ENCODE measurements at places on chromosomes 2 and 18.

DNA sequence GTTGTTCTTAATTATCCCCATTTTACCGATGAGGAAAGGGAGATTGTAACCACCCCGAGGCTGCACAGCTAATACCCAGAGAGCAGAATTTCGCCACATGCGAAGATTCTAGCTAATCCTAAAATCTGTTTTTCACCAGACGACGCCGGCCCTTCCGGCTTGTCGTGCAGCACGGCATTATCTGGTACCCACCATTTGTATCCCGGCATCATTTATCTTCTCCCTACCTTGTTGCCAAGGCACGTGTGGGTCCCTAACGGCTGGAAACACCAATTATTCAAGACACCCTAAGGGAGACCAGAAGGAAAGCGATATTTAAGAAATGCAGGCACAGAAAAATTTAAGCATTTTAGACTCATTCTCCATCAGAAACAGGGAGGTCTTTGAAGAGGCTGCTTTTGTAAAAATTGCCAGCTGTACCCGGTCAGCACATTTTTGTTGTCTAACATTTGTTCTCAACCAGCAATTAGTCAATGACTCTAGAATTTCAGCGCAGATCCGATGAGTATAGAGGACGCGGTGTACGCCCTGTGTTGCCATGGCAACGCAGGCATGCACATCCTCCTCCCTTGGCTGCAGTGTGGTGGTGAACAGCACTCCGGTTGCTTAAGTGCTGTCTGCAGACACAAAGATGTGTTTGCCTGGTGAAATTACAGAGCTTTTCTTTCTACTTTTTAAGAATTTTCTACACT is 111.6 kb downstream of the AGAP1 start:
- no peak for DNase-seq

- DNase-seq, result no peak
Measured at GRCh38 chr2:31205186-31205585, 12.1 kb downstream of the CAPN14 start.

- DNase-seq, result no peak
Measured at GRCh38 chr2:196759378-196759706, 40.1 kb downstream of the GTF3C3 start.

DNA sequence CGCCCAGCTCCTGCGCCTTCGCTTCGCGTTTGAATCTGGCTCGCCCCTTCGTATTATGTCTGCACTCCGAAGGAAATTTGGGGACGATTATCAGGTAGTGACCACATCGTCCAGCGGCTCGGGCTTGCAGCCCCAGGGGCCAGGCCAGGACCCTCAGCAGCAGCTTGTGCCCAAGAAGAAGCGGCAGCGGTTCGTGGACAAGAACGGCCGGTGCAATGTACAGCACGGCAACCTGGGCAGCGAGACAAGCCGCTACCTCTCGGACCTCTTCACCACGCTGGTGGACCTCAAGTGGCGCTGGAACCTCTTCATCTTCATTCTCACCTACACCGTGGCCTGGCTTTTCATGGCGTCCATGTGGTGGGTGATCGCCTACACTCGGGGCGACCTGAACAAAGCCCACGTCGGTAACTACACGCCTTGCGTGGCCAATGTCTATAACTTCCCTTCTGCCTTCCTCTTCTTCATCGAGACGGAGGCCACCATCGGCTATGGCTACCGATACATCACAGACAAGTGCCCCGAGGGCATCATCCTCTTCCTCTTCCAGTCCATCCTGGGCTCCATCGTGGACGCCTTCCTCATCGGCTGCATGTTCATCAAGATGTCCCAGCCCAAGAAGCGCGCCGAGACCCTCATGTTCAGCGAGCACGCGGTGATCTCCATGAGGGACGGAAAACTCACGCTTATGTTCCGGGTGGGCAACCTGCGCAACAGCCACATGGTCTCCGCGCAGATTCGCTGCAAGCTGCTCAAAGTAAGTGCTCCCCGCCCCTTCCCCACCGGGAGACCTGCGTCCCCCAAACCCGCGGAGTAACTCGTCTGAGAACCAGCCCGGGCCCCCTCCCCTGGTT is 453 bp downstream of the KCNJ3 start:
- no peak for DNase-seq

- no peak for DNase-seq
Measured at GRCh38 chr2:128425216-128425615, 106.5 kb upstream of the HS6ST1 start.

DNA sequence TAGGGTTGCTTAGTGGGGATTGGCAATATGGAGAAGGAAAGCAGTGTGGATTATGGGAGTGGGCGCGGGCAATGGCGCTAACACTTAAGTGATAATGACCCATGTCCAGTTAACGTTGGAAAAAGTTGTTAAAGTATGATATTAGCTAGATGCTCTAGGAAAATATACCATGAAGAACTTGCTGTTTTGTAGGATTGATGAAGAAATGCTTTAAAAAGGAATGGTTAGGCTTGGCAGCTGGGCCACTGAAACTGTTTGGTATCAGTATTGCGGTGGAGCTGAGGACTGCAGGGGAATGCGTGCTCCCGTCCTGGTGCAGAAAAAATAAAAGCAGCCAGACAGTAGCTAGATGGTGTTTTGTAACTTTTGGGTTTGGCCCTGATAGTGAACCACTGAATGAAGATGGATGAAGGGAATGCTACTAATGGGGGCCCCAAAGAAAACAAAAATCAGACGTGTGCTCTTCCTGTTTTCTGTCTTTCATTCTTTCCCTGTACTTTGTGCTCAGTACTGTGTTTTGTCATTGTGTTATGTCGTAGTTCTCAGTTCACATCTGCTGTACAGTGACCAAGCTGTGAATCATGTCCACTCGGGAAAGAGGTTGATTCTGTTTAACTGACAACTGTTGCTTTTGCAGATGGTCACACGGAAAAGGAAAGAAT is 999 bp downstream of the INSIG2 start:
- no peak for DNase-seq

DNA sequence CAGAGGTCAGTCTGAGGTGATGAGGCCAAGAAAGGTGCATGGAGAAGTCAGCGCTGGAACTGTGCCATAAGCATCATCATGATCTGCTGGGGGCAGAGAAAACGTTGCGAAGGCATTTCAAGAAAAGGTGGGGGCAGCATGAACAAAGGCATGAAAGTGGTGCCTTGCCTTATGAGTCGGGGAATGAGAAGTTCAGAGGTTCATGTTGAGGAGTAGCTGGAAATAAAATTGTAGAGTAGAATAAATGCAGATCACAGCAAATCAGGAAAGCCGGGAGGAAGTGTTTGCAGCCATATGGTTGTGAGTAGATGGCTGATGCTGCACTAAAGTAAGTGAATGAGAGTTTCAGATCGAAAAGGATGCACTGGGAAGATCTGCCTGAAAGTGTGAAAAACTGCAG is 72.1 kb upstream of the ARL5A start:
- DNase-seq, result no peak

GRCh38 chr2:25596516-25597244 is 76.7 kb downstream of the DTNB start:
- no peak for DNase-seq

DNA sequence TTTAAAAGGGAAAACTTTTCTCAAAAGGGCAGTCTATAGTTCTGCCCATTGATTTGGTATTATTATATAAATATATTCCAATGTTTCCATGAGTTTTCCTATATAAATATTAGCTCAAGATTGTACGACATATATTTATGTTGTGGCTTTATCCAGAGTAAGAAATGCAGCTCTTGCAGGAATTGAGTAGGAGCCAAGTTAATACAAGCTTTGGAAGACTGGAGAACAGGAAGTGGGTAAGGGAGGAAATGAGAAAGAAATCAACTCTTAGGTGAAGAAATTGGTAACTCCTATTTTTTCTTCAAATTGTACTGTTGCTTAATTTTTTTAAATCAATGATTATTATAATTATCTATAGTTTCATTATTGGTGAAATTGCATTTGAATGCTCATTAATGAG is 105.4 kb upstream of the FAM117B start:
- no peak for DNase-seq

DNA sequence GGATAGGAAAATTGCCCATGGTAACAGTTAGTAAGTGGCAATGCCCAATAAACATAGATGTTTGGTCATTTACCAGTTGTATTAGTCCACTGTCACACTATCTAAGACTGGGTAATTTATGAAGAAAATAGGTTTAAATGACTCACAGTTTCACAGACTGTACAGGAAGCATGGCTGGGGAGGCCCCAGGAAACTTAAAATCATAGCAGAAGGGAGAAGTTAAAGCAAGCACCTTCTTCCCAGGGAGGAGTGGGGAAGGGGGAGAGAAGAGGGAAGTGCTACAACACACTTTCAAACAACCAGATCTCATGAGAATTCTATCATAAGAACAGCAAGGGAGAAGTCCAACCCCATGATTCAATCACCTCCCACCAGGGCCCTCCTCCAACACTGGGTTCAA is 23.4 kb downstream of the NR4A2 start:
- no peak for DNase-seq

DNA sequence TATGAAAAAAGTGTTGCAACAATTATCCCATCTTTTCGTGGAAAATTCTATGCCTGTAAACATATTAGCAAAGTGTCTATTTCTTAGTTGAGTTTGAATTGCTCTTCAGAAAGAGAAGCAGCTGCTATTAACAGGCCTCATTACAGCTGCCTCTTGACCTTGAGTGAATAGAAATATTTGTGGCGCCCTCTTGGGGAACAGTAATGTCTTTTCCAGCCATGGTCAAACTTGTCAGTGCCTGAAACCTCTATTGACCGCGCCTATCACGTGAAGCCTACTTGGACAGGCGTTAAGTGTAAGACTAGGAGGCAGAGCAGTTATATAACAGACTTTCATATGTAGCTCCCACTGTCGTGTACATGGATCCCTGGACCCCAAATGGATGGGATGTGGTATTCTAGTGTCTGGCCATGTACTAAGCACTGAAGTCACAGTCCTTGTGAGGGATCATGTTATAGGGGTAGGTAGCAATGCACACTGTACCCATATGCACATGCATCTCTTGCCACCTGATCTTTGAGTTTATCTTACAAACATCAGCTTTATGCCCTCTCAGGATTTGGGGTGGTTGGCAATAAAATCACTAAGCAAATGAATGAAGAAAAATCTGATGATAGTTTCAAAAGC is 245.0 kb downstream of the PTGR3 start:
- DNase-seq, result no peak

GRCh38 chr2:44135771-44136170 is 32.9 kb upstream of the PPM1B start:
- no peak for DNase-seq

GRCh38 chr2:236628981-236629605 is 59.5 kb downstream of the ACKR3 start:
- DNase-seq, result no peak

DNA sequence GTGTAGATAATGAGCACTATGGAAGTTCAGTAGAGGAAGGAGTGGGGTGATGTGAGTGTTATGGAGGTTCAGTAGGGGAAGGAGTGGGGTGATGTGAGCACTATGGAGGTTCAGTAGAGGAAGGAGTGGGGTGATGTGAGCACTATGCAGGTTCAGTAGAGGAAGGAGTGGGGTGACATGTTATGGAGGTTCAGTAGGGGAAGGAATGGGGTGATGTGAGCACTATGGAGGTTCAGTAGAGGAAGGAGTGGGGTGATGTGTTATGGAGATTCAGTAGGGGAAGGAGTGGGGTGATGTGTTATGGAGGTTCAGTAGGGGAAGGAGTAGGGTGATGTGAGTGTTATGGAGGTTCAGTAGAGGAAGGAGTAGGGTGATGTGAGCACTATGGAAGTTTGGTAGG is 116.3 kb upstream of the SMAD7 start:
- DNase-seq, result no peak

- no peak for DNase-seq
Measured at GRCh38 chr18:23969664-23970063, 44.9 kb upstream of the TTC39C start.
